ENCODE measurements at places on chromosomes 6 and 20.

- no peak for DNase-seq
Measured at GRCh38 chr6:165807249-165807960, 144.4 kb upstream of the PDE10A start.

- DNase-seq: no peak
Measured at GRCh38 chr6:156262014-156262413, 515.2 kb upstream of the ARID1B start.

DNA sequence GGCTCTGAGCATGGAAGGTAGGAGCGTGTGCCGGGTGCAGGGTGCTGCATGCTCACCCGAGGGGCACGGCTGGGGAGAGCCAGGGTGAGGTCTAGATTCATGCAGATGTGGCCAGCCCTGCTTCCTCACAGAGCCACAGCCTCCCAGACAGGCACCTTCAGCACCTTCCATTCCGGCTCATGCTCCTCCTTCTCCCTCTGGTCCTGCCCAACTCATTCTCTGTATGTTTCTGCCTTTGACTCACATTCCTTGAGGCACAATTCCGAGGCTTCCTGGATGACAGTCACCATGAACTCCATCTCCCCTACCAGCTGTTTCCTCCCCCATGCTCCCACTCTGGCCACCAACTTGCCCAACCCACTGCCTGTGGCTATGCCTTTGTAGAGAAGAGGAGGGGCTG lies 35.4 kb downstream of the DACT2 start:
- no peak for DNase-seq

- no peak for DNase-seq
Measured at GRCh38 chr20:24518515-24518914, 49.1 kb downstream of the SYNDIG1 start.

- no peak for DNase-seq
Measured at GRCh38 chr6:24683297-24684296, 16.7 kb downstream of the ACOT13 start.

GRCh38 chr6:125773387-125774341 lies 17.1 kb upstream of the NCOA7 start:
- no peak for DNase-seq

- DNase-seq: no peak
Measured at GRCh38 chr6:132107896-132108295, 156.7 kb upstream of the CCN2 start.

- DNase-seq: no peak
Measured at GRCh38 chr6:47496935-47497579, 19.5 kb downstream of the CD2AP start.

GRCh38 chr6:155314092-155314772 lies at the start of gene TFB1M:
TFB1M (minus strand) TSS chr6:155314484; CDS start chr6:155314428, 56 bp downstream.
- peak; percentile 97 for DNase-seq

- no peak for DNase-seq
Measured at GRCh38 chr6:166333172-166333995, 9.0 kb downstream of the SFT2D1 start.

DNA sequence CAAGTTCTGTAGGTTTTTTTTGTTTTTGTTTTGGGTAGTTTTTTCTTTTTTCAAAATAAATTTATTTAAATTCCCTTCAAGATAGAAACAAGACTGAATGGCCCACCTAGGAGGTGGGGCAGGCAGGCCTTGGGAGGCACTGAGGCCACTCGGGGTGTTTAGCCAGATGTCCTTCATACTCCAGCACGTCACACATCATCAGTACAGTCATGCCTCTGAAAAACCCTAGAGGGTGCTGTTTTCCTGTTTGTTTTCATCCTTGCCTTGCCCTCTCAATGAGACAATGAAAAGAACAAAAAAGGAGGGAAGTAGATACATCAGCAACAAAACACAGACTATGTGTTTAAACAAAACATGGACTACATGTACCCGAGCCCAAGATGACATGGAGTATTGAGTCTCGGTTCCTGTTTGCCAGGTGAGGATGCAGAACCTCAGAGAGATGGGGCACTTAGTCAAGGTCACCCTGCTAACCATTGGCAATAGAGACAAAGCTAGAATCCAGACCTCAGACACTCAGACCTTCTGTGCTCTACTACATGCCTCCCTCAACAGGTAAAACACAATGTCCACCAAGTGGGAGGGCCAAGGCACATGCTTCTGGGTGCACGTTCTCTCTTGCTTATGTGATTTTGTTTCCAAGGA lies 26.8 kb upstream of the CLIC5 start:
- DNase-seq: no peak

DNA sequence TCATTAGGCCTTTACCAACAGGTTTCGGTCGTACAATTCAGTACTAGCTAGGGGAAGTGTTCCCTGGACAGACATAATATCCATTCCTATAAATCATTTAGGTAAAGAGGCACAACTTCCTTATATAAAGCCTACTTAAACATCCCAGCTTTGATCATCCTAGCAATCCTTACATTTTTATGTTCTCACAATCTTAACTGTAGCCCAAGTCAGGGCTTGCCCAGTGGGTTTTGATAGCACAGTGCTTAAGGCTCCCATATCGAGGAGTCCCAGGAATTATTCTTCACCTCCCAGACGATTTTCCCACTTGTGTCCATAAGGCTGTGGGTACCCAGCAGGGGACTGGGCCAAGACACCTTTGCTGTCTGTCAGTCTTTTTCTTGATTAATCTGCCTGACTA lies 63.2 kb downstream of the E2F3 start:
- DNase-seq: no peak

GRCh38 chr20:56360908-56361205 lies 2.1 kb downstream of the FAM210B start:
- no peak for DNase-seq

- no peak for DNase-seq
Measured at GRCh38 chr6:26124781-26125685, 37.8 kb downstream of the HFE start.

DNA sequence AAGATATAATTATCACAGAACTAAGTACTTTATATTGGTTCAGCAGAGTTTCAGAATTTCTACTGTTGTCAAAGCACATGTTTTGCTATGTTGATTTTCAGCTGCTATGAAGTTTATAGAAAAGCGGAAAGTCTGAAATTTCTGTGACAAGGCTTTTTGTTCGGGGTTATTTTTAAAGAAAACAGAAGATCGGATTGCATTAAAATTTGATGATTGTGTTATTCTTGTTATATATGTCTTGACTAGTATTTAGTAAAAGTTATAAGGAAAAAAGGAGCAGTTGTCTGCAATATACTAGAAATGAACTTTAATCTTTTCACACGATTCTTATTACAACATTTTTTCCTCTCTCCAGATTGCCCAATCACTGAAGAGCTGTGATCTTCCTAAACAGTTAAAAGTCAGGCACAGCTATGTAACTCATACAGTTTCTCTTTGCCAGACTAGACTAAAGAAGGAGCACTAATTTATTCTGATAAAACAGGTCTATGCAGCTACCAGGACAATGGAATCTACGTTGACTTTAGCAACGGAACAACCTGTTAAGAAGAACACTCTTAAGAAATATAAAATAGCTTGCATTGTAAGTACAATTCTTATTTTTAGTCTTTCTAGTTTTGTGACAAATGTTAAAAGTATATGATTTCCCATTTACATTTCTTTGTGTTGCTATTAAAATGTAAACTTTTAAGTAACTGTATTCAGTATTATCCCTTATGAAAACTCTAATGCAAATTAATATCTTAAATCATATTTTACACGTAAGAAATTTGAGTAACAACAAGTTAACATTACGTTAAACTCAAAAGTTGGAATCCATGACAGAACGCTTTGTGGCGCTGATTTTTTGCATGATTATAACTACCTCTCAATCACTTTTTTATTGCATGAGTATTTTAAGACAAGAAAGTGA lies at the start of gene ENPP3:
Gene ENPP3 (plus strand): TSS at position 423 of the 913 bp plus-strand sequence. CDS start 83 bp downstream, at position 506.
- DNase-seq: no peak

- no peak for DNase-seq
Measured at GRCh38 chr6:140597181-140597580, 1222.7 kb upstream of the CITED2 start.

GRCh38 chr6:118719351-118720124 lies 68.1 kb upstream of the CEP85L start:
- DNase-seq: no peak

DNA sequence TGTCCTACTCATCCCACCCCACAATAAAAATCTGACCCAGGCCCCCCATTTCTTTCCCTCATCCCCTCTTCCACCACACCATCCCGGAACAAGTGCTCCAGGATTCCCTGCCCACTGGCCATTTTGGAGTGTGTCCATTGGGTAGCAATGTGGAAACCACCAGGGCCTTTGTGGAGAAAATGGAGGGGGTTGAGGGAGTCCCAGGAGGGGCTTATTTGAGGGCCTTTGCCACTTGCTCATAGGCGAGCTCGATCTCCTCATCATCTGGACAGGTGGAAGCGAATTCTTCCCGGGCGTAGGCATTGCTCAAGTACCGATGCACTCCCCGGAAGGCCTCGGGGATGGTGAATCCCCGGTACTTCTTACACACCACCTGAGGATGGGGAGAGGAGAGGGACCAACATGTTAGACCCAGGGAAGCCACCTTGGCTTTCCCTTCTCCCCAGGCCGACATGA lies 1.6 kb upstream of the DDAH2 start:
- no peak for DNase-seq

- no peak for DNase-seq
Measured at GRCh38 chr6:167750956-167751358, 75.8 kb upstream of the AFDN start.

GRCh38 chr6:109696355-109696754 lies 5.3 kb downstream of the FIG4 start:
- DNase-seq: no peak

GRCh38 chr6:40042232-40042631 lies 108.0 kb upstream of the MOCS1 start:
- no peak for DNase-seq

DNA sequence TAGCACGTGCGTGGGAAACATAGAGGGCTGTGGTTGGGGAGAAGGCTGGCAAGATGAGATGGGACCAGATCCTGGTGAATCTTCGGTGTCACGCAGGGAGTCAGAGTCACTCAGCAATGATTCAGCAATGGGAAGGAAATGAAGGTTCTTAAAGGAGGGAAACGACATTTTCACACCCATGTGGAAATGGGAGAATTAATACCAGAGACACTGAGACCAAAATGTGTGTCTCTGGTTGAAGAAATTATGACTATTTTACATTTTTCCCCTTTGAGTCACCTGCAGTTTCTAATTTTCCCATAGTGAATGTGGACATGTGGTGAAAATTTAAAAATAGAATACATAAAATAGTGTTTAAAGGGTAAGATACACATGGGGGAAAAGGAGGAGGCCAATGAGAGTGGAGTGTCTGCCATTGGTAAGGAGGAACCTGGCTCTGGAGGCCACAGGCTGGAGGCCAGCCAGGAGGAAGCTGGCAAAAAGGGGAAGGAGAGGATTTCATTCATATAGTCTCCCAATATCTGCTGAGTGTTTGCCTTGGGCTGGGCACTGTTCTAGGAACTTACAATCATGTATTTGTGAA lies 17.5 kb downstream of the NRN1 start:
- DNase-seq: no peak

DNA sequence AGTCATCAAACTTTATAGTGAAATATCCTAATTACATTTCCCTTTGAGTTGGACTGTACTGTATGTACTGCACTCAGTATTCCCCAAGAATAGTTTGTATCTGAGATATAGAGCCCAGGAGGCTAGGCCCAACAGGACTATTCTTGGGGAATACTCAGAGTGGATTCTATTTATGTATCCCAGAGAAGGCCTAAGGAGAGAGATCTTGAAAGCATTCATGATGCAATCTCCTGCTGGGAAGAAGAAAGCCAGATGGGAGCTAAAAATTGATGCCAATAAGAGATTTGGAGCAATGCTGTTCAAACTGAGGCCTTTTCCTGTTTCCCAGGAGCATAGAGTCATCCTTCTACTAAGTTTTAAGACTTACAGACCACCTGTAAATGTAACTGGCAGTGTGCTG lies 452.1 kb upstream of the PLCB4 start:
- DNase-seq: no peak

- peak; percentile 9 for DNase-seq
Measured at GRCh38 chr20:40160097-40160550, 528.9 kb downstream of the MAFB start.

DNA sequence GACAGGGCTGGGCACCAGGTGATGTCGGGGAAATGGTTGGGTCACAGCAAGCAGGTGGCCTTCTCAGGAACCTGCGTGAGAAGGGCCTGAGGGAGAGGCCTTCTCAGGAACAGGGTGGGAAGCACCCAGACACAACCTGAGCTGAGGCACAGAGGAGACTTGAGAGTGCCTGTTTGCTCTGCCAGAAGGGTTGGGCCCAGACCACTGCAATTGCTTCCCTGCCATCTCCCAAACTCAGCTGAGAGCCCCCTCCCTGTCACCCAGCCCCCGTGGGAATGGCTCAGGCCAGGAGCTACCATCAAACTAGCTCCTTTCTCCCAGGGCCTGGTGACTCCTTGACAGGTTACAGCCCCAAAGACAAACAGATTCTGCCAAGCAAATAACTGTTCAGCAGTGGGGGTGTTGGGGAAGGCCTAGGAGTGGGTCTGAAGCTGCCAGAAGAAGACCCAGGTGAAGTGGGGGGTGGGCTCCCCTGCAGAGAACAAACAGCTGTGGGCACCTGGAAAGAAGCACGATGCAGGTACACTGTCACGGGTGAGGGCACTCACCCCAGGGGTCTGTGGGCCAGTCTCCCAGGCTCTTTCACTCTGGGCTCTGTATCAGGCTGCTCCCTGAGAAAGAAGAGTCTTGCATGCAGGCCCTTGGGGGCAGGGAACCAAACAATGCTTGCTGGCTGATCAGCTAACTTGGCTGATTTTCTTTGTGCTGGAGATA lies 30.4 kb upstream of the SPDEF start:
- DNase-seq: no peak

GRCh38 chr20:52150440-52151258 lies 40.9 kb downstream of the ZFP64 start:
- peak; percentile 56 for DNase-seq

DNA sequence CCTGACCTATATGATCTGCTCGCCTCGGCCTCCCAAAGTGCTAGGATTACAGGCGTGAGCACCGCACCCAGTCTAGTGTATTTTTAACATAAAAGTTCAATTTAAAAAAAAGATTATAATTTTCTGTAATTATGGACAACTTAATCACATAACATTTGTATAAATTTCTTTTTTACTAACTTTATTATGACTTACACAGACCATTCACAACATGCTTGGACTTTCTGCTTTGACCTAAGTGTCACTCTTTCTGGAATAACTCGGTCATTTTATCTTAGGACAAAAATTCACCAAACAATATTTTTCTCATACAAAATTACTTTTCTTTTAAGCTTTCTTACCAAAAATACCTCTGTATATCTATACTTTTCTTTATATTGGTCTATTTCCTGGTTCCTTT lies 15.4 kb upstream of the IL22RA2 start:
- no peak for DNase-seq

GRCh38 chr20:37954190-37954589 lies 51.3 kb downstream of the VSTM2L start:
- DNase-seq: no peak

- DNase-seq: no peak
Measured at GRCh38 chr20:5650280-5650691, 99.9 kb upstream of the SHLD1 start.

DNA sequence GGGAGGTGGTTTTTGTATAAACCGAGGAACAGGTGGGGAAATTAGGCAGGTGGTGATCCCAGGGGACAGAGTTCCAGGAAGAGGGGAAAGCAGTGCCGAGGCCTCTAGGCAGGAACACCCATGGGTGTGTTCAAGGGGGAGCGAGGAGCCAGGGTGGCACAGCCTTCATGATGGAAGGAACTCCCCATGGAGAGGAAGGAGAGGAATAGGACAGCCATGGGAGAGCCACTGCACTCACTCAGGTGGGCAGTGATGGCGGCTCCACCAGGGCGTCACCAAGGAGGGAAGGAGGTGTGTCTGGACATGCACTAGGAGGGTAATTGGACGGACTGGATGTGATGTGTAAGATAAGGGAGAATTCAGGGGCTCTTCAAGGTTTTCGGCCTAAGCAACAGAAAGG lies 98.2 kb downstream of the THBS2 start:
- no peak for DNase-seq

- DNase-seq: no peak
Measured at GRCh38 chr6:37256692-37257319, 766 bp upstream of the TBC1D22B start.

Data from hippocampal formation (tissue), 2 donors.